ENCODE measurements at places on chromosomes 2 and 18. TPM values are rescaled to one million over a fixed set of nuclear protein-coding genes. Genes with fewer than 3 reads are reported as not detected.

THOC1 gene
- 42.2 TPM for total RNA-seq

- no peak for DNase-seq
Observed at GRCh38 chr2:205197468-205198139, 484.7 kb upstream of the NRP2 start.

GRCh38 chr2:101223814-101224231, 28.9 kb upstream of the CNOT11 start:
- DNase-seq: no peak

DNA sequence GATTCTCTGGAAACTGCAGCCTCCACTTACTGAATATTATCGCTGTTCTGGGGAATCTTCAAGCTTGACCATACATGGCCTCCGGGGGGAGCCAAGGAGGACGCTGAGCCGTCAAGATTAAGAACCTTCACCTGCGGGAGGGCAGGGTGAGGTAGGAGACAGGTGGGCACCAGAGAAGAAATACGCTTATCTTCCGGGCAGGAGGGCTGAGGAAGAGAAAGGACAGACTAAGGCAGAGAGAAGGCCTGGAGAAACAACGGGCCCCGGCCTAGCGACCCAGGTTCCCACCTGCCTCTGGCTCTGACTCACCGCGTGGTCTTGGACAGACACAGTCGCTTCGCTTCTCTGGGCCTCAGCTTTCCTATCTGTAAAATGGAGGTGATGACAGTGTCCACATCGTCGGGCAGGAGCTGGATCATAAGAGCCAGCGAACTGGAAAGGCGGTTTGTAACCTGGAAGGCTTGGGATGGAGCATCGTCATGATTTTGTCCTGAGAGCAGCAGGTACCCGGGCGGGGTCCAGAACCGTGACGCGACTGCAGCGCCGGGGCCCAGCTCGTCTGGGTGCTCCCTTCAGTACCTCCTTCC, 659 bp downstream of the ZNF142 start:
- DNase-seq: peak; percentile 42

DNA sequence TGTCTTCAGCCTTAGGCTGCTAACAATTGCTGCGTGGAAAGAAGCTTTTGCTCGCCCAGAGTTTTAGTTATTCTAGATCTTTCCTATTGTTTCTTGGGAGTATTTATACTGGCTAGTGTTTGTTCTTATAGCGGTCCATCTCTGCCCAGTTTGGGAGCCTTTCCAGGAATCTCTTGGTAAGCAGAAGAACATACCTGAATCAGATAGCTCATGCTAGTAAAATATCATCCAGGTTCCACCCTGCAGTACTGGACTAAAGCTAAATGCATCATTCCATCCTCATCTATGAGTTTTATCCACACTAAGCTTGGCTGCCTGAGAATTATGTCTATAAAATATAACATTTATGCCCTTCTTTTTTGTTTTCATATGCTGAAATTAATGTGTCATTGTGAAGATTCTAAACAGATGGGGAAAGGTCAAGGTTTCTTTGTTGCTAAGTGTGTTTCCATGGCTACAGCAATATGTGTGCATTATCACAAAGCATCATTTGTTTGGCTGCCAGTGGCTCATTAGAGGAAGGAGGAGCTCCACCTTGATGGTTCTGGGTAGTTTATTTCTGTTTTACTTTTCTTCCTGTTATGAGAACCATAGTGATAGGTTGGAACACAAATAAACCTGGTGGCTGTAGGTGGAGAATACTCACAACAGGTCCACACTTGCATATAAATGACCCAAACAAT, 182.8 kb downstream of the PIK3C3 start:
- no peak for DNase-seq

All from SJSA1 (cell line).